CD4-positive, alpha-beta T cell treated with Interferon alpha-2 for 1 hour (primary cell): ENCODE measurements at places on chromosomes 16 and 17.

GRCh38 chr17:80424261-80424660, 9.3 kb downstream of the ENDOV start:
- no peak for DNase-seq

DNA sequence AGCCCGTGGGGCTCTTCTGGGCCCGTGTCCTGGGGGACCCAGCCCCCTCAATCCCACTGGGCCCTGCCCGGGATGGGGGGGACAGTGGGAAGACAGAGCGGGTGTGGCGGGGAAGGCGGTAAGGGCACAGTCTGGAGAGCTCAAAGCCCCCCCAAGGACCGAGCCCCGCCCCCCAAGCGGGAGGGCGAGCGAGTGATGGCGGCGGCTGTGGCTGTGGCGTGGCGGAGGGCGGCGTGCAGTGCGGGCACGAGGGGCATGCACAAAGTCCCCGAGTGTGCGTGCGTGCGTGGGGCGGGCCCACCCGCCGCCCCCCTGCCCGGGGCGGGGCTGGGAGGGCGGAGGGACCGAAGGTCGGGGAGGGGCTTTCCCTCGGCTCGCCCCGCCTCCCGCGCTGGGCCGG, 3.6 kb upstream of the WDR24 start:
- no peak for DNase-seq

DNA sequence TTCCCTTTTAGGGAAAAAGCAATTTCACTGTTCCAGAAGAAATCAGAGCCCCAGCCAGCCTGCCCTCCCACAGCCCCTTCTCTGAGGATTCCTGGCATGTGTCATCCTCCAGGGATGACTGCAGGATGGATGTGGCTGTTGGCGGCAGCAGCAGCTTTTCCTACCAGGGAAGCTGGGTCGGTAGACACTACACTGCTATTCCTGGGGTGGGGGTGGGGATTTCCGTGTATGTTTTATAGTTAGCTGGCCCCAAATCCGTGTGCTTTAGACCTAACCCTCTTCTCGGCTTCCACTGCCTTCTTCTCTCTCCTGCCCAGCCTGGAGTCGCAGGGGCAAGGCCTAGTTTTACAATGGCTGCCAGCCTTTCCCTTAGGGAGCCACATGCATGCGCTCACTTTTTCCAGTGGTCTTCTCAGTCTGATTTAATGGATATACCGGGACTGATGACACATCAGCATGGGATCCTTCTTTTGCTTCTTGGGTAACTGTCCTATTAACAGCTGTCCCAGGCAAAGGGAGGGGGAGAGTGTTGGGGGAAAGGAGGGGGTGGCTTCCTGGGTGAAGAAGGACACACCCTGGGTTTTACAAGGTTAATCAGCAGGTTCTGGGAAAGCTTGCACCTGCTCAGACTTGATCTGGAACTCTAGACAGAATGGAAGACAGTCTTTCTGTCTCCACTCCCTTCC, 2.7 kb upstream of the NFE2L1 start:
- DNase-seq, result no peak

DNA sequence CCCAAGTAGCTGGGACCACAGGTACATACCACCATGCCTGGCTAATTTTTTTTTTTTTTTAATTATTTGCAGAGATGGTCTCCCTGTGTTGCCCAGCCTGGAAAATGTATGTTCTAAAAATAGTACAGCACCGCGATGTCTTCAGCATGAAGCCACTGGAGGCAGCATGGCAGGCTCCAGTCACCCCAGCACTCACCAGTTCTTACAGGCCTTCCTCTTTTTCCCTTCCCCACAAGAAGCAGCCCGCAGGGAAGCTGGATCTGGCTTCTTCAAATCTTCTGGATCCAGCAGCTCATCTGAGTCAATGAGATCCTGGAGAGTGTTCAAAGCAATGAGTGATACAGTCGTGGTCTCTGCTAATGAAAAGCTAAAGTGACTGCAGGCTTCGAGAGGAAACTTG, 16.2 kb downstream of the CIAPIN1 start:
- no peak for DNase-seq

DNA sequence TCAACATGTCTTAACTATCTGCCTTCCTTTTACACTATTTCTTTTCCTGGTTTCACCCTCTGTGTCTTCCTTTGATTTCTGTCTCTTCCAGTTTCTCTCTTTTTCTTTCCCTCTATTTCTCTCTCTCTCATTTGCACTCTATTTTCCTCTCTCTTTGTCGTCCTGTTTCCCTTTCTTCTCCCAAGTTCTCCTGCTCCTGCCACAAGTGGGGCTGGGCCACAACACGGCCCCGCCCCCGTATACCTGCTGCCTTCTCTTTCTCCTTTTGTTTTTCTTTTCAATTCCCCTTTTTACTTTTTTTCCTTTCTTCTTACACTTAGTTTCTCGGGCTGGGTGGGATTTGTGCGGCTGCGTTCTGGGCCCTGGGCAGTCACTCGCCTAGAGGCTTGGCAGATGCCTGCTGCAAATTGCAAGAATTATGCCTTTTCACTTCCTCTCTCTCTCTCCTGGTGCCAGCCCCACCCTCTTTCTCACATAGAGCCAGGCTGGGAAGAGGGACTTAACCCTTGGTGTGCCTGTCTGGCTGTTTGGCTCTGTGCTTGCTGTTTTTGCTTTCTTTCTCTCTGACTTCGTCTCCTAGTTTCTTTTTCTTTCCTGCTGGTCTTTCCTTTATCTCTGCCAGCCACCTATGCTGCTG, 2139.4 kb downstream of the TP53TG3F start:
- DNase-seq, result no peak

DNA sequence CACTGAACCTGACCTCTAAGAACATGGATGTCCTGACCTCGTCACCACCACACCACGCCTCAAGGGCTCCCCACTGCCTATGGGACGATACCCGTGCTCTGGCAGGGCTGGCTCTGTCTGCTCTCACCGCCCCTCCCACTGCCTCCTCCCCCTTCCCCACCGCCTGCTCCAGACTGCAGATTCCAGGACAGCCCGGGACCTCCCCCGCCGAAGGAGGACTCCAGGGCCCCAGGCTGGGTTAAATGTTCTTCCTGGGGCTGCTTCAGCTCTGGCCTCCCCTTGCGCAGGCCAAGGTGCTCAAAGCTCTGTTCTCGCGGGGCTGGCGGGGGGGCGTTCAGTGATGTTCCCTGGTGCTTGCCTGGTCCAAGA, 3.1 kb downstream of the NPW start:
- no peak for DNase-seq

DNA sequence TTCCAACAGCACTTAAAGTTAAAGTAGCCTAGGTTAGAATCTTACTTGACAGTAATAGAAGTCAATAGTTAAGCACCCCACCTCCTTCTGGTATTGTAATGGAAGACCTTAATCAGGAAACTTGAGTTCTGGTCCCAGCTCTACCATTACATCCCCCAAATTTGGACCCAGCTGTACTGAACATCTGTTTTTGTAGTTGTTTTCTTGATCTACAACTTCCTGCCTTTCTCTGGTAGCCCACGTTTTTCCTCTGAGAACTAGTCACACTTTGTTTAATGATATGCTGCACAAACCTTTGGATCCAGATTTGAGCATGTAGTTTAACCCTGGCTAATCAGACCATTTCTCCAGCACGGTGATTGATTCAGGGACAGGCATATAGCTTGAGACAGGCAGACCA, 505.0 kb downstream of the HS3ST4 start:
- DNase-seq, result no peak

DNA sequence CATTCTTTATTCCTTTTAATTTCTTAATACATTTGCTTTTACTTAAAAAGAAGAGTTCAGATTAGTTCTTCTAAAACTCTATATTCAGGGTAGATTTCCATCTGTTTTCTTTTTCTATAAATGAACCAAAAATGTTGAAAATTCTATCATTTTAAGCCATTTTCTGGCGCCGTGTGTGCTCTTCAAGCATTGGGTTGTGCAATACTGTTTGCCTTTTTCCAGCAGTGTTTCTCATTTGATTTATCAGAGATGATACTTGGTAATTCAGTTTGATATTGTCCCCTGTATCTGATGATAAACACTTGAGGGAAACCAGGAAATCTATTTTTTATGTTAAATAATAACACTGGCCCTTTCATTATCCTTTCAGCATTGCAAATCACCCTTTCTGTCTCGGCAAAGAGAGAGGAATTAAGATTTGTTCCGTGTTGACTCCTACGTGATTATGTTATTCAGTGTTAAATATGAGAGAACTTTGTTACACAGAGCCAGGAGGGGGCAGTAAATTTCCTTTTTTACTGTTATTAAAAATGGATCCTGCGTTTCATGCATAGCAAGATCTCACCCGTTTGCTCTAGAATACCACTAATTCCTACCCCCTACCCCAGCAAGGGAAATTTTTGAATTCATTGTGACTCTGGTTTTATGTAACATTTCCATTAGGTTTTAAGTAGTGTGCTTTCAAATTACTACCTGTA, 606.9 kb upstream of the RBFOX1 start:
- no peak for DNase-seq

GRCh38 chr16:3292604-3293003, 9.3 kb downstream of the ZNF263 start:
- no peak for DNase-seq

DNA sequence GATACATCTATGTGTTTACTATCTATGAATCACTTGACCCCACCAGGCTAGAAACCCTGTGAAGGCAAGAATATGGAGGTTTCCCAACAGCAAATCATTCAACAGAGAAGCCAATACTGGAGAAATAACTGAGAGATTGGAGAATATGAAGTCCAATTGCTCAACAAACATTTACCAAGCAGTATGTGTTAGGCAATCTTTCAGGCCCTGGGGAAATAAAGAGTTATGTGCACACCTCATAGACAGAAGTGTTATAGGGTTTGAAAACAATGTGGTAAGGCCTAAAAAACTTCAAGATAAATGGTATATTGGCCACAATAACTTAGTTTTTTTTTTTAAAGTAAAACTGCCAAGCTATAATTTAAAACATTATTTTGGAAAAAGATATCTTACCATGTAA, 1245.8 kb downstream of the CDH11 start:
- DNase-seq, result no peak

DNA sequence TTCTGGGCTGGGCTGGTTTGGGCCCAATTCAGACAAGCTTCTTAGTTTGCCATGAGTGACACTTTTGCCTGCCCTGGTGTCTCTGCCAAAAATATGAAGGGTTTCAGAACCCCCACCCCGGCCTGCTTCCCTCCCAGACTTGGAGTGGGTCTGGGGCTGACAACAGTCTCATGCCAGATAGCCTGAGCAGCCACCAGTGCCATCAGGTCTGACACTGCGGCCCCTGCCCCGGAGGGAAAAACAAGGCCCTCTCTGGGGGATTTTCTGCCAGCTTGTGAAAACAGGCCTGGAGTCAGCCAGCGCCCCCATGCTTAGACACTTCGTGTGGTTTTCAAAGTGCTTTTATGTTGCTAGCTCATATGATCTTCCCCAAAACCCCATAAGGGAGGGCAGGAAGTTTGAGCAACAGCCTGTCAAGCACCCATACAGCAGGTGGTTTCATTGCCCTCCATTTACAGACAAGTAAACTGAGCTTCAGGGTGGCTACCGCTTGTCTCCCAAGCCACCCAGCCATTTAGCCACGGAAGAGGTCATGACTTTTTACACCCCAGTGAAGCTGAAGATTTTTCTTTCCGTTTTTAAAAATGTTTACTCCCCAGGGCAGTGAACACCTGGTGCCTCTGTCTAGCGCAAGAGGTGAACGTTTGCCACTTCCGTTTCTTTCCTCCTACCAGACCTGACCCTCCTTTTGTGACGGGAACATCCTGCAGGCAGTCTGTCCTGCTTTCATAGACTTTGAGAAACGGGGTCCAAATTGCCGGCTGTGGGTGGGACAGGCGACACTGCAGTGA, 300.6 kb downstream of the SEC14L1 start:
- DNase-seq, result peak; percentile 83

DNA sequence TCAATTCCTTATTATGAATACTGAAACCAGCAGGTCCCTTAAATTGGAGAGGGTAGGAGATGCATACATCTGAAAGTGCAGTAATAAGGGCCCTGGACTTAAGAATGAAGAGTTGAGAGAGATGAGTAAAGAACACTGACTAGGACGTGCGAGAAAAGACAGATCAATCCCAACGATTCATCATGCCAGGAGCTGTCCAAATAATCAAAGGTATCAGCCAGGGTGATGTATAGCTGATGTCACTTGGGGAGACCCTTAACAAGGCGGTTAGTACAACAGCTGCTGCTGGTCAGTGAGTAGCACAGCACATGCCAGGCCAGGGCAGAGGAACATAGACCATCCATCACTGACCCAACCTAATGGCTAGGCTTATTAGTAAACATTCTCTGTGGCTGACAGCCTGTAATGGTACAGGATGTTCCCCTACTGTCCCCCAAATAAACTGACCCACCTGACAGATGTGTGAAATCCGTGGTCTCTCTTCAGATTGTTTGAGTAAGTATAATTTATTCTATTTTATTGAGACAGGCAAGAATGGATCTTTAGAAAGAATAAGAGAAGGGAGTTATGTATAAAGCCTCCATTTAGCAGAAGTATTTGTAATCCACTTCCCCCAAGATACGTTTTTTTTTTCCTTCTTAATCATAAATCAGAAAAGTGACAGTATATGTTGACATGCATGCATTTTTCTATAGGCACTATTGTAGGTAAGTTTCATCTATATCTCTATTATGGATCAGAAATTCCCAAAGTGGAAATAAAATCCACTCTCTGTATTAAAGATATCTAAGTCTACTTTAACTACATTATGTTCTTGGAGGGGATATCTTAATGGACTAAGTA, 118.4 kb downstream of the SNX11 start:
- no peak for DNase-seq

GRCh38 chr16:5874899-5875298, 777.3 kb upstream of the EEF2KMT start:
- DNase-seq, result no peak

DNA sequence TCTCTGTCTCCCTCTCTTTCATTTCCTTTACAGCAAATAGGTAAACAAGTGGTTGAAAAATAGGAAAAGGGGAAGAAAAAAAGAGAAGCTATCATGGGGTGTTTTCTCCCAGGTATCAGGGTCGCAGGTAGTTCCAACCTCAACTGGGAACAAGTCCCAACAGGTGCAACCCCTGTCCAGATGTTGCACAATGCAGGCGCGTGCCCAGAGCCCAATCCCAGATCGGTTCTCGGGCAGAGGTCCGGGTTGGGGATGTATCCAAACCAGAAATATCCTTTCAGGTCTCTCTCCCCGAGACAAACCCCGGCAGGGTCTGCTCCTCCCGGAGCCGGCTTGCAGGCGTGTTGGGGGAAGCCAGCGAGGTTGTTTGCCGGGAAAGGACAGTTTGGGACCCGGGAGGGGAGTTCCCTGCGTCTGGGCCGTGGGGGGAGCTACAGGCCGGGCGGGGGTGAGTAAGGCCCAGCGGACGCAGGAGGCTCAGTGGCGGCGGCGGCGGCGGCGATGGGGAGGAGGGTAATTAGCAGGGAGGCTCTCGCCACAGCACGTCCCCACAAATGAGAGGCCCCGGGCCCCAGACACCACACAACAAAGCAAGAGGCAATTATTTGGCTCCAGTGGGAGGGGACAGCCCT, 21.2 kb upstream of the SP6 start:
- no peak for DNase-seq

GRCh38 chr17:6464446-6465041, 20.3 kb downstream of the PIMREG start:
- no peak for DNase-seq
